Stimulated activated naive CD4-positive, alpha-beta T cell treated with Interleukin-2 at 50 U/mL for 16 hours (primary cell): ENCODE measurements at places on chromosomes 13 and 19.

- DNase-seq = no peak
Observed at GRCh38 chr19:38662537-38663155, 15.2 kb downstream of the ACTN4 start.

DNA sequence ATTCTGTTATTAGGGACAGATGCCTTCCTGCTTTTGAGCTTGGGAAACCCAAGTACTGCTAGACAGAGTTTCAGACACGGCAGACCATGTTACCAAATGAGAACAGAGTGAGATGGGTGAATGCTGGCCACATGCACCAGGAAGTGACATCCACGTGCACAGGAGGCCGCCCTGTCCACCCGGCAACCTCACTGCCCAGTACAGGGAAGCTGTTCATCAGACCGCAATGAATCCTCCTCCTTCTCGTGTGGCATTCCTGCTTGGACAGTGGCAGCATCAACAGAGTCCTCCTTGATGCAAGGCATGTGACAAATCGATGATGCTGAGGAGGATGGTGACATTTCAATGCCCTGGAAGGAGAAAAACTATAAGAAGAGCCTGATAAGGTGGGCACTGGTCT, 191.0 kb upstream of the SOX1 start:
- DNase-seq = no peak

GRCh38 chr13:114310956-114311355, 3.3 kb upstream of the CHAMP1 start:
- no peak for DNase-seq

GRCh38 chr13:50713523-50714248, 129.8 kb downstream of the DLEU7 start:
- DNase-seq = no peak

GRCh38 chr13:31742097-31742734, 2.9 kb downstream of the RXFP2 start:
- peak; percentile 31 for DNase-seq

GRCh38 chr13:111663505-111663904, 343.1 kb downstream of the TEX29 start:
- no peak for DNase-seq

DNA sequence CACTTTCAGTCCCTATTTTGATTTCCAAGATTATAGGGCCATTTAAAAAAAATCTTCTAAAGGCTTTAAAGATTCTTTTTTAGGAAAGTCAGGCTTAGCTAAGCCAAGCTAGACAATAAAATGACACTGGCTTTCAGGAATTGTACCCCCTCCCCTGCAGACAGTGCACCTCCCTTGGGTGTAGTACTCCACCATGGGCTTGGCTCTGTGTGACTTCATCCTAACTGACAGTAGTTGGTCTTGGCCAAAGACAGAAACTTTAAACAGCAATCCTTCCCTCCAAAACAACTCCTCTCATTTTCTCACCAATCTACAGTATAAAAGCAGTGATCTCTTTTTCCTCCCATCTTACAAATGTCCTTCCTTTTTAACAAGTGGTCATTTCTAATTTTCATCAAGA, 283.0 kb downstream of the DNAJC15 start:
- DNase-seq = no peak

DNA sequence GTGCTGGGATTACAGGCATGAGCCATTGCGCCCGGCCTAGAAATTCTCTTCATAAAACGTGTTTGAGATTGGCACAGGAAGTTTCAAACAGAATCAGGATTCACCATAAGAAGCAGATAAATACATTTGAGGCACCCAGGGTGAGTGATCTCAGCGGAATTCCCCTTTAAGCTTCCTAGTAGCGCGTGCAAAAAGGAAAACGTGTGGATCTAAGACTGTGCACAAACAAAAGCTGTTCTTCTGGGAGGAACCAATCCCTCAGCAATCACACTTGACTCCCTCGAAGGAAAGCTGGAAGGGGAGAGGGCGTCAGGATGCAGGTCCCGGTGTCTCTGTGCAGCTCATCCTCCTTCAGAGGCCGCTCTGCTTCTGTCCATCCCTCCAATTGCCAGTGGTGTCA, 15.5 kb downstream of the MCF2L start:
- no peak for DNase-seq

GRCh38 chr13:113390874-113391497, 27.1 kb upstream of the GRTP1 start:
- no peak for DNase-seq

DNA sequence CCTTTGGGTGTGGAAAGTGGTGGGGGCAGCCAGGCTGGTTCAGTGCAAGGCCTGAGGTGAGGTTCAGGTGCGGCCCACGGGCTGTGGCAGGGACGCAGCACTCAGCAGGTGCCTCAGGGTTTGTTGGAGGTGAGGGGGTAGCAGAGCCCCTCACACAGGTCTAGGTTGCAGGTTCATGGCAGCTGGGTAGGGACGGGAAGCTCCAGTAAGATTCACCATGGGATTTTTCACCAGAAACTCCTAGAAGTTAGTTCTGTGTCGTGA, 14.0 kb downstream of the MCF2L start:
- no peak for DNase-seq

GRCh38 chr13:110422913-110423688, 116.0 kb downstream of the COL4A2 start:
- DNase-seq = no peak

- no peak for DNase-seq
Observed at GRCh38 chr19:33662391-33663092, 40.8 kb downstream of the CHST8 start.

DNA sequence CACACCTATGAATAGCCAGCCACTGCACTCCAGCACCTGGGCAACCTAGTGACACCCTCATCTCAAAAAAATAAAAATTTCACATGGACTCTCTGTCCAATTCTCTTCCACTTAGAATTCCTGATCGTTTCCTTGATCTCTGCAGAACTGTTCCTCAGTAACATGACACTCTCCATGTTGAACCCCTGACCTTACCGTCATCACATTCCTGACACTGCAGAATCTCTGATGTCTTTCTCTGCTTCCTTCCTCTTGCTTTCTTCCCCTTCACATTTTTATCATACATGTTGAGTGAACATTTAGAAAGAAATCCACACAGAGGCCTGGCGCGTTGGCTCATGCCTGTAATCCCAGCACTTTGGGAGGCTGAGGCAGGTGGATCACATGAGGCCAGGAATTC, 15.0 kb downstream of the ZNF114 start:
- DNase-seq = no peak

DNA sequence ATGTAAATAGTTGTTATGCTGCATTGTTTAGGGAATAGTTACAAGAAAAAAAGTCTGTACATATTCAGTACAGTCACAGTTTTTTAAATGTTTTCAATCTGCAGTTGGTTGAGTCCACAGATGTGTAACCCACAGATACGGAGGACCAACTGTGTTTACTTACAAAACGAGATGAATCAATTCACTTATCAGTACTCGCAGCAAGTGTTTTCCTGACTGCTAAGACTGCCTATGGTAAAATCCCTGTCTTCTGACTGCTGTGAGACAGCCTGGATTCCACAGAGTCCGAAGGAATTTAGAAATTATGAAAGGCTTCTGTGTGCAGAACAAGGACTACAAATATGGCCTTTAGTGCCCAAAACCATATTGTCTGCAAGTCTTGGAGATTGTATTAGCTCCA, 45.7 kb upstream of the C1QTNF9 start:
- no peak for DNase-seq

GRCh38 chr19:43489310-43489709, 15.2 kb downstream of the PHLDB3 start:
- DNase-seq = no peak

GRCh38 chr19:52948025-52948770, 14.5 kb downstream of the ZNF816 start:
- DNase-seq = no peak

DNA sequence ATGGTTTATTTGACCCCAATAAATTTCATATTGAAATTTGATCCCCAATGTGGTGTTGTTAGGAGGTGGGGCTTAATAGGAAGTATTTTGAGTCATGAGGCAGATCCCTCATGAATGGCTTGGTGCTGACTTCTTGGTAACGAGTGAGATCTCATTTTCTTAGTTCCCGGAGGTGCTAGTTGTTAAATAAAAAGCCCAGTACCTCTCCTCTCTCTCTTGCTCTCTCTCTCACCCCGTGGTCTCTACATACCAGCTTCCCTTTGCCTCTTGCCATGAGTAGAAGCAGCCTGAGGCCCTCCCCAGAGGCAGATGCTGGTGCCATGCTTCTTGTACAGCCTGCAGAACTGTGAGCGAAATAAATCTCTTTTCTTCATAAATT, 39.4 kb upstream of the KATNAL1 start:
- DNase-seq = no peak

DNA sequence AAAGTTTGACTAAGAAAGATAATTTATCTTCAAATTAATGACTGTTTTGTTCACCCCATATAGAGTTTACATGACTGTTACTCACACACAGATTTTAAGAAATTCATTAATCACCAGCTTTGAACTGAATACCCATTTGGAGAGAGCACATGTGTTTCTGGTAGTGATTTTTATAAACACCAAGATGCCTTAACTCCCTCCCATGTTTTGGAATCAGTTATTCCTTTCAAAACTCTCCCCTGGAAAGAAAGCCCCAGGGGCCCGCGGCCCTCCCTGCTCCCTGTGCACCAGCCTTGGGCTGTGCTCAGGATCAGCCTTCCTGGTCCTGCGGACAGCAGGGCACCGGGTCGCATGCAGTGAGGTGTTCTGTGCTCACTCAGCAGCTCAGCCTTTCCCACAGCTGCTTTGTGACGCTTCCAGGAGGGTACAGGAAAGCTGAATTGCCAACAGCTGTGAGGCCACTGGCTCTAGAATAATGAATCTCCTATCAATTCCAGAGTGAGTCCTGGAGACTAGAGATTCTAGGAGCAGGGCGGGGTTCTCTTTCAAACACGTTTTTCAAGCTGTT, 483.2 kb downstream of the EFNB2 start:
- DNase-seq = no peak

GRCh38 chr19:13463296-13463695, 43.0 kb downstream of the CACNA1A start:
- DNase-seq = no peak

DNA sequence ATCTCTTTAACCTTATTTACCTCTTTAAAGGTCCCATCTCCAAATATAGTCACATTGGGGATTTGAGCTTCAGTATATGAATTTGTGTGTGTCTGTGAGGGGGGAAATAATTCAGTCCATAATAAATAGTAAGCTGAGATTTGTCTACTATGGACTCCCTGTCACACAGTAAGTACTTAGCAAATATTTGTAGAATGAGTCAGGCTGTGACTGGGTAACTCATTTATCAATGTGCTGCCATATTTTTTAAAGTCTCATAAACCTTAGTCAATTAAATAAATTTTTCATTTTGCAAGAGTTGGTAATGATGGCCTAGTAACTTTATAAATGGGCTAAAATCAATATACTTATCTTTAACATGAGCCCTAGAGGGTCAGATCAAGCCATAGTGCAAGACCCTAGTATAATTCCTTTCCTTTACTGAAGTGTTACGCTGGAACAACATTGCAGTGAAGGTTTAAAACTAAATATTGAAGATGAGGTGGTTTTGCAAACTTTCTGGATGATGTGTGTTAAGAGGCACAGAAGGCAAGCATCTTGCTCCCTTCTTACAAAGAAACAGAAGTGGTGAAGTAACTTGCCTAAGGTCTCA, 305.1 kb downstream of the KCNRG start:
- no peak for DNase-seq

- DNase-seq = no peak
Observed at GRCh38 chr13:75102001-75102716, 379.8 kb downstream of the TBC1D4 start.

DNA sequence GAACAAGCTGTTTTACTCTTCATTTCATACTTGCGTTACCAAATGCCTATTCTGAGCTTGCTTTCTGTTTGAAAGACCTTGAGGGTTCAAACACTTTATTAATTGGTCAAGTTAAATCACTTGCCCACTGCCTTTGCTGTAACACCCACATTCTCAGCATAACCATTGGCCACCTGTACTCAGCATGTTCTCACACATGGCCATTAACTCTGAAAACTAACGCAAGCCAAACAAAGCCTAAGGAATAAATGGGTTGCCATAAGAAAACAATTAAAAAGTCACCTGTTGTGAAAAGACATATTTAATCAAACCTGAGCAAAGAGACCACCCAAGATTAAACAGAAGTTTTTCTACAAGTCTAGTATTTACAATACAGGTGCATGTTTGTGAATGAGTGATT, 517.2 kb upstream of the SPRY2 start:
- no peak for DNase-seq

GRCh38 chr19:34225659-34226015, 28.7 kb upstream of the GARRE1 start:
- DNase-seq = no peak

DNA sequence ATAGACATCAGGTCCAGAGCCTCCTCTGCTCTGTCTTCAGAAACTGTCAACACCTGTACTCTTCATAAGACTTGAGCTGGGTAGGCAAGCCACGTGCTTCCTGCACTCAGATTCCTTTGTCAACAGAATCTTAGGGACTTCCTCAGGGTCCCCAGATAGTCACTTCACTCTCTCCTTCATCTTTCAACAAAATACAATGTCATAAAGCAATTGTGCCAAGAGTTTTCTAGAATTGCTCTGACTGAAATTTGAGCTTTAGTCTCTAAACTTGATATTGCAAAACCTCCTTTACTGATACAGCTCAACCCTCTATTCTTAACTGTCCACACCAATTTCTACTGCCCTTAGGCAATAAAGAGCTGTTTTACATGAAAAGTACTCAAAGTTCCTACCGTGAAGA, 179.9 kb downstream of the IRS2 start:
- no peak for DNase-seq

DNA sequence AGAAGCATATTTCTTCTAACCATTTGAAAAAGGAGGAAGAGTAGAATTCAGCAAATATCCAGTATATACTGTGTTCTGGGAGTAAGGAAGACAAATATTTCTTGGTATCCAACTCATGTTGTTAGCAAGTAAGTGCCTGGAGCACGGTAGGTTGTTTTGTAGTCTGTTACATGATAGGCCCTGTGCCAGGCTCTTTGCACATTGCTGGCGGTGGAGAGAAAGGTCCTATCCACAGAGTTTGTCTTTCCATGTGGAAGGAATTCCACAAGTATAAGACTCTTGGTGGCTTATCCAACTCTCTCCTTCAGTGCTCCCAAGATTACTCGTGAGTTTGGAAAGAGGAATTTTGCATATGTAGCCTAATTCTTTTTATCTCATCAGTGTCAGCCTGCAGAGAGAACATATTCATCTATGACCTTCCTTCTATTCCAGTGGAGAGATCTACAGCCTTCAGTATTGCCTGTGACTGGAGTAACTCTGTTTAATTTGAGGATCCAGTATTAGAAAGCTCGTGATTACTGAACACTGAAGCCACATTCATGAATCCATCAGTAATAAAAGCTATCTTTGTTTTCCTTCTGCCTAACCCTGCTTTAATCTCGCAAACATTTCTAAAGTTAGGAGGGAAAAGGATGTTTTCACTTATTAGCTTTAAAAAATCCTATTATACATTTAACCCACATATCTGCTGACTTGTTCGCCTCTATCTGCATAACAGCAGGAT, 183.9 kb upstream of the CSNK1A1L start:
- DNase-seq = no peak

- DNase-seq = no peak
Observed at GRCh38 chr19:18160493-18160970, 7.6 kb downstream of the PIK3R2 start.
